Stimulated activated CD8-positive, alpha-beta memory T cell treated with anti-CD3 and anti-CD28 coated beads, Interleukin-12 subunit alpha, Interleukin-12 subunit beta, amount 100 ng/mL, for 1 hour (primary cell): ENCODE measurements at places on chromosomes 7 and 10.

DNA sequence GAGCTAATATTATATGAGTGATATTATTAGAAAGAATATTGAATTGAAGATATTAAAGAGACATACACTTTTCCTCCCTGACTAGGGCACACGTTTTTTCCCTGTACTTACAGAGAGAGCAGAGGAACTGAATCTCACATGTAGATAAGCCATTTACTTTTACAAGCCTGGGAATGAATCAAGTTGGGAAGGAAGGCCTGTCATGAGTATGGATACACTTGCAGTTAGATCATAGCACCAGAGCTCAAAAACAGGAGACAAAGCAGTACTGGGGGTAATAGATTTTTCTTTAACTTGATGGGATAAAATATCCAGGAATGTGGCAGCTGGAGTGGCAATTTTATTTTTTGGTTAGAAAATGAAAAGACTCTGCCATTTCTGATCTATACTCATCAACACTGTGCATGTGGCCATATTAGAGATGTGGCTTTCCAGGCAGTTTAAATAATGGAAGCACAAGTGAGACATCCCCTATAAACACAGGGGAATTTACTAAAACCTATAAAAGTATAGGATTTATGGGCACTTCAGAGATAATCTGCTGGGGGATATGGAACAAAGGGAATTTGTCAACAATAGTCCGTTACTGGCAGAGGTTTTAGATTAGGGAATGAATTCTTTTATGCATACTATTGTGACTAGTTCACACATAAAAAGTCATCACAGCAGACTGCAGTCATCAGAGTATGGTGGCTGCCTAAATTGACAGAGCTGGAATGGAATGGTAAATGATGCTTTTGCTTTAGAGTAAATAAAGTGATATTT lies 657.7 kb upstream of the MBL2 start:
- no peak for DNase-seq

DNA sequence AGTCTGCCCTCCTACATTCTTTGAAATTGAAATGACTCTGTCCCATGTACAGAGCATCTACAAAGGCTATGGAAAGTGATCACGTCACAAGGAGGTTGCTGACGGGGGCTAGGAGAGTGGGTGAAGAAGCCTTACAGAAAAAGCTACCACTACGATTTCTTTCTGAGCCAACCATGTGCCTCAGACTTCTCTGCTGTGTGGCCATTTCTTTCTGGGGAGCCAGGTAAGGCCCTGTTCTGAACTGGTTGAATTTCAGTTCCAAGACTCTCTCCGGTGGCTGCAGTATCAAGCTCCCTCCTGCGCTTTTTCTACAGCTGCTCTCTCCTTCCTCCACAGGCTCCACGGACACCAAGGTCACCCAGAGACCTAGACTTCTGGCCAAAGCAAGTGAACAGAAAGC lies 112.5 kb upstream of the PRSS1 start:
- DNase-seq = no peak

GRCh38 chr7:148306759-148307158 lies 283.8 kb upstream of the C7orf33 start:
- no peak for DNase-seq

GRCh38 chr7:25615003-25615402 lies 386.7 kb upstream of the NPVF start:
- no peak for DNase-seq

DNA sequence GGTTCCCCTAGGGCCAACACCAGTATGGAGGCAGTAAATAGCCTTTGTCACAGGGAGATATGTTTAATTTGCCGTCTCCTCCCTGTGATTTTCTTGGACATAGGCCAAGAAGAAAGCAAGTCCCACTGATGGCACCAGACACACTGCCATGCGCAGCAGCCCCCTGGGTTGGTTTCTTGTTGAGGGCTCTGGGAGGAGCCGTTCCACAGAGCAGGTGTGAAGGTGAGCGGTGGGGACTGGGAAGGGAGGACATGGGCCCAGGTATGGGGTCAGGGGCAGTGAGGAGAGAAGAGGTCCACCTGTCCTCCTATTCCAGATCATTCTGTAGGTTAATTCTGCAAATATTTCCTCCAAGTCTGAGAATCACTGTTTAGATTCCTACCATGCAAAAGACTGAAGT lies 376.1 kb downstream of the PLXNA4 start:
- DNase-seq = no peak

DNA sequence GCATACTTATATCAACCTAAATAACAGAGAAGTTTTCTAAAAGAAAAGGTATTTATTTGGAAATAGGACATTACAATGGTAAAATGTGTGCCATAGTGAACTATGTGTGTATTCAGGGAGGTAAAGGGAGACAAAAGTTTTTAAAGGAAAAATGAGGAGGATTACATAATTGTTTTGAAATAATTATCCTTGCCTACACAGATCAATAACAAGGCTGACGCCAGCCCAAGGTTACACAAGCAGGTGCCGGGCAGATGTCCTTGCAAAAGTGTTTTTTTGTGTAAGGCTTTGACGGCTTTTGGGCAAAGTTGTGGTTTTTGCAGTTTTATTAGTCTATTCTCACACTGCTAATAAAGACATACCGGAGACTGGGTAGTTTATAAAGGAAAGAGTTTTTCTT lies 22.7 kb upstream of the SLC35B4 start:
- DNase-seq = no peak

GRCh38 chr7:127581716-127582115 lies 3.7 kb downstream of the GCC1 start:
- DNase-seq = no peak

DNA sequence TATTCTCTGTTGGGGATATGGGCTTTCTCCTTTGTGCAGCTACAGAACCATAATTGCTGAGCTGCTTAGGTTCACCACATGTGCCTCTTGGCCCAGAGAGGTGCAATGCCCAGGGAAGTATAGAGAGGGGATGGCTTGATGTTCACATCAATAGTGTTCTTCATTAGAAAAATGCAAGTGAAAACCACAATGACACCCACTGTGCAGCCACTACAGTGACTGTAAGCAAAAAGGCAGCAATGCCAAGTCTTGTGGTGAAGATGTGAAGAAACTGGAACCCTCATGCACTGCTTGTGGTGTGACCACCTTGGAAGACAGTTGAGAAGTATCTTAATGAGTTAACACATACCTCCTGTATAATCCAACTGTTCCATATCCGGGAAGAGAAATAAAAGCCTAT lies 318.9 kb upstream of the ZMIZ1 start:
- DNase-seq = no peak

DNA sequence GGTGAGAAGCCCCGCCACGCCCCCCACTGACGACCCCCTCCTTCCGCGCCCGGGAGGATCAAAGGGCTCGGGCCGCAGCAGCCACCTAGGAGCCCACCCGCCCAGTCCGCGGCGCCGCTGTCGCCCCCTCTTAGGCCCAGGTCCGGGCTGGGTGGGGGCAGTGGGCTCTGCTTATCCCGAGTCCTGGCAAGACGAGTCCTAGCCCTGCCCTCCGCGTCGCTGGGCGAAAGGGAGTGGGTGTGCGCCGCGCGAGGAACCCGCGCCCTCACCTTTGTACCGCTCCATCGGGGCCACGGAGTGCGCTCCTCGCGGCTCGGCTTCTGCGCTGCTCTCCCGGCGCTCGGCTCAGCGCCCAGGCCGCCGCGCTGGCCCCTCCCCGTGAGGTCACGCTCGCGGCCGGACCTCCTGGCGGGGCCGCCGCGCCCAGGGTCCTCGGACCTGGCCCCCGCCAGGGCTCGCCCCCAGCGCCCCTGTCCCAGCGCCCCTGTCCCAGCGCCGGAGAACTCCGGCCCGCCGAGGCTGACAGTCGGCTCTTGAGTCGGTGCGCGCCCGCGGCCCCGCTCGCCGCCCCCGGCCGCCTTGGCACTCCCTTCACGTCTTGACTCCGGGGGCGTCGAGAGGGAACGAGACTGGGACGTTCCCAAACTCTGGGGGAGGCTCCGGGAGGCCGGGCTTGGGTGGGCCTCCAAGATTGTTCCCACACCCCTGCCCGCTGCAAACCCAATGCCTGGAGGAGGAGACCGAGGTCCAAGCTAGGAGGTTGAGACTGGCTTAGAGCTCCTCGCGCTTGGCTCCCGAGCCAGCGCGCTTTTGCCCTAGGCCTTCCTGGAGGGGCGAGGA lies at the start of gene AFAP1L2:
Gene AFAP1L2, minus strand, starts transcription at position 332 of the 840 bp plus-strand sequence. Its CDS starts 47 bp downstream, at position 285.
- no peak for DNase-seq

DNA sequence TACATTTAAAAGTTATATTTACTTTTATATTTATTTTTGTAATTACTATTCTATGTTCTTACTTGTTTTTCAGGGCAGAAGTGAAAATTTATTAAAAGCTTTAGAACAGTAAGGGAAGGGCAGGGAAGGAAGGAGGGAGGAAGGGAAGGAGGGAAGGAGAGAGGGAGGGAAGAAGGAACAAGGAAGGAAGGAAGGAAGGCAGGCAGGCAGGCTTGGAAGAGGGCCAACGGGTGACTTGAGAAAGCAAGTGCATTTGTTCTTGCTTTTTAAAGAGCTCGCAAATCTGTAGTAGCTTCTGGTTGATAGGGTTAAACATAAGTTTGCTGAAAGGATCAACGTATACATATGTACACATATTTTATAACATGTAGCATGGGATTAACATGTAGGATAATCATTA lies 725.3 kb upstream of the FZD8 start:
- no peak for DNase-seq

DNA sequence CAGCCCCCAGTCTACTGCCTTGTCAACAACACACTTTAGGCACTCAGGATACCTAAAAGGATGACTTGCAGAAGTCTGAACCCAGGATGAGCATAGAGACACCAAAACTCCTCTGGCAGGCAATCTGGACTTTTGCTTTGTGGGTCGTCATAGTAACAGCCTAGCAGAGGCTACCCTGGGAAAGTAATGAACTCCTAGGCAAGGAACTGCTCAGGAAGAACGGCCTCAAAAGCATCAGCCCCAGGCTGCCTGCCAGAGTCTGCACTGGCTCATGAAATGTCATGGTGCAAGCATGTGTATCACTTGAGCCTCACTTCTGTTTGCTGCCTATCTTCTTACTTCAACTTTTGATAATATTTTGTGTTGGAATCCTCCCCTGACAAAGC lies 715.1 kb downstream of the GRID1 start:
- no peak for DNase-seq

GRCh38 chr7:32928785-32929298 lies 28.4 kb upstream of the FKBP9 start:
- DNase-seq = no peak

DNA sequence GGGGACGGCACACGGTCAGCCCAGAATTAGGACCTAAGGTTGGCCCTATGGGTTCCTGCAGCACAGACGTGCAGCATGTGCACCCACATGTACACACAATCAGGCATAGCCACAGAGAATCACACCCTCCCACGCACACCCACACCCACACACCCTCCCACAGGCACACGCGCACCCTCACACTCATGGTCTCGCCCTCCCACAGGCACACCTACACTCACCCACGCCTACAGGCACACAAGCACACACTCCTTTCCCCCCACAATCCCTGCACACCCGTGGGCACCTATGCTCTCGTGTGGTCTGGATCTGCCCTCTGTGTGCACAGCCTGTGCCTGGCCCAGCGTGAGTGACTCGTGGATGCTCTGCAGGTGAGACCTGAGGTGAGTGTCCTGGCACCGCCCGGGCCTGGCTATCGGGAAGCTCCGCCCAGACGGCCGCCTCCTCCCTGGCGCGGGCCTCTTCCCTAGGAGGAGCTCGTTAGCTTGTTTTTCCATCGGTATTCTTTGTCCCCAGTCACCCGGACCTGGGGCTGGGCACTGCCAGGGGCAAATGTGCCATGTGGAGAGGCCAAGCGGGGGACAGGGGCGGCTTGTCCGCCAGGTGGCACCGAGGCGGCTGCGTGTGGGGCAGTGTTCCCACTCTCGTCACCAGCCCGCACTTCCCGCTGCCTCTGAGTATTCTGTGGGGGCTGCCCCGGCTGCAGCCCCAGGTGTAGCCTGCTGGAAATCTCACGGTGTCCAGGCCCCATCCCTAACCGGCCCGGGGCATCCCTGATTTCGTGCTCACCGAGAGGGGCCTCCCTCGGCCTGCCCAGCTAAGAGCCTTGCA lies 110.2 kb upstream of the FAM20C start:
- DNase-seq = no peak

DNA sequence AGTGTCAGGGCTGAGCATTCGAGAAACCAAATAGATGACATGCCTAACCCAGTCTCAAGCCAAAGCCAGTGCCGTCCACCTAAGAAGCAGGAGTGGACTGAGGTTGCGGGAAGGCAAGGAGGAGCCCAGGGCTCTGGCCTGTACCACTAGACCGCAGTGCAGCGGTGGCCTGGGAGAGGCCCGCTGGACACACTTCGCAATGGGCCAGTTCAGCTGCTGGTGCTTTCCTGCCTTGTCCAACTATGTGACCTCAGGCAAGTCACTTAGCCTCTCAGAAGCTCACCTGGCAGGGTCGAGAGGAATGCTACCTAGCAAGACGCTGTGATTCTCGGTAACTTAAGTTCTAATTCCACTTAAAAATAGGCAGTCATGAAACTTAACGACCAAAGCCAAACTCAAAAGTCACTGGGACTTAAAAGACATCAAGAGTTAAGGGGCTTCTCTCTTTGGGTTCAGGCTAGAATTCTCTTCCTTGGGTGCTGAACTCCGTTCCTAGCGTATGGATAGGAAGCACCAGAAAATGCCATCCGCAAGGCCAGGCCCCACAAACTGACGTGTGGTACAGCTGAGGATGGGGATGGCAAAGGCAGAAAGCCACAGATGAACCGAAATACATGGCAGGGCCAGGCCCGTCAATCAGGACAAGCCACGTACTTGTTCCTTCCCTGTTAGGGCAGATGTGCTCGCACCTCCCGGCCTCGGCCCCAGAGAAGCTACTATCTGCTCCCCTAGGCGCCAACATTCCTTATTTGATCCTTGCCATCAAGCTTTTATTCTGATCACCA lies 34.2 kb downstream of the CTBP2 start:
- DNase-seq = no peak

DNA sequence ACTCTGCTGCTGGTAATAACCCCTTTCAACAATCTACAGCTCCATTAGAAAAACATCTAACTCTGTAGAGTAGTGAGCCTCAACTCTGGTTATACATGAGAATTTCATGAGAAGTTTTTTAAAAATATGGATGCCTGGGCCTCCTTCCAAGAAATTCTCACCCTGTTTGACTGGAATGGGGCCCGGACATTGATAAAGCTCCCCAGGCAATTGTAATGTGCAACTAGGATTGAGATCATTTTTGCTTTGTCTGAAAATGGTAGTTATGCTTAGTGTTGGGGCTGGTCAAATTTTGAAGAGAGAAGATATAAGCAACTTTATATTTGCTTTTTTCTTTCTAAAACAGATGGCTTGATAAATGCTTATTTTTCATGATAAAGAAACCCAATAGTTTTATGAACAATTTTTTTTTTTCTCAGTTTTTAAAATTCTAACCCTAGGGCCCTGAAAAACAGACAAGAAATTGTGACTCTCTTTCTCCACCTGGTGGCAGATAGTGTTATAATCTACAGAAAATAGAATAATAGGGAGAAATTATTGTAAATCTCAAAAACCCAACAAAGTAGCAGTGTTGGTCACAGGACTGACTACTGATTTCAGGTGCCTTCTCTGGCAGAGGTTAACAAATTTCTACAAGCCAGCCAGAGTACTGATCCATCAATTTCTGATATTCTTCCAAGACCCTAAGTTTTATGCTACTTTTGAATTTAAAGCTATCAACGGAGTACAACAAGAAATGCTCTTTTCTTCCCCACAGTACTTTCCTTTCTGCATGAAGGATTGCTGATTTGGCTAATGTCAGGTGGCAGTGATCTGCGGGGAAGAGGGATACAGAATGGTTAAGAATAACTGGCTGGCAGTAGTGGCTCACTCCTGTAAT lies 174.8 kb downstream of the DKK1 start:
- DNase-seq = no peak
